ENCODE measurements at places on chromosomes 6 and 20.

GRCh38 chr20:58677079-58677604 lies 15.5 kb upstream of the NPEPL1 start:
- DNase-seq = no peak

DNA sequence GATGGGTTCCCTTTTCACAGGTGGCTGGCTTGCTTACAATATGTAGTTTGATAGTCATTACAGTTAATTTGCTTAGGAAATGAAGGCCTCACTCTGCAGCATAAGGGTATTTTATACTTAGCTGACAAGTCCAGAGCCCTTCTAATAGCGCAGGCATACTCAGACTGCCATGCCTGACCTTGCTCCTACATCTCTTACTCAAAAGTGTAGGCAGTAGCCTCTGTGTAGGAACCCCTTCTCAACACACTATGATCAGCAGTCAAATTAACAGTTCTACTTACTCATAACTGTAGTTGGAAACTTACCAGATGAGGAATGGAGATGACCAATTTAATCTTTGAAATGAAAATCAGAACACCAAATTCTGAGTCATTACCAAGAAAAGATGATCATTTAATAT lies 373.5 kb downstream of the TBC1D32 start:
- no peak for DNase-seq

DNA sequence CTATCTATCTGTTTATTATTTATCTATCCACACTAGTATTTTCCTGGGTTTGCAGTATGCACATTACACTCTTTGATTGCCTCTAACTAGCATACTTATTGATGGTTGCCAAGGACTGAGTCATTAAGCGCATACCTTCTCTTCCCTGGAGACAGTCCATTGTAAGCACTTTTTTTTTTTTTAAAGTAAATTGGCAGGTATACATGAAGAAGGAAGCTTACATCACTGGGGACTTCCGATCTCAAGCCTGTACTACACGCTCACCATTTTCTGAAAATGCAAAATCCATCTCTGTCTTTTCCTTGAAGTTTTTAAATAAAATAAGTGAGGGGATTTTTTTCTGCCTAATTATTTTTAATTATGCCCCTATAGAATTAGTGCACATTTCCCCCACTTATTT lies 63.5 kb downstream of the HMGN3 start:
- no peak for DNase-seq

- no peak for DNase-seq
Observed at GRCh38 chr6:142783499-142783898, 161.5 kb downstream of the HIVEP2 start.

- DNase-seq = no peak
Observed at GRCh38 chr6:170038251-170038650, 252.6 kb downstream of the DLL1 start.

DNA sequence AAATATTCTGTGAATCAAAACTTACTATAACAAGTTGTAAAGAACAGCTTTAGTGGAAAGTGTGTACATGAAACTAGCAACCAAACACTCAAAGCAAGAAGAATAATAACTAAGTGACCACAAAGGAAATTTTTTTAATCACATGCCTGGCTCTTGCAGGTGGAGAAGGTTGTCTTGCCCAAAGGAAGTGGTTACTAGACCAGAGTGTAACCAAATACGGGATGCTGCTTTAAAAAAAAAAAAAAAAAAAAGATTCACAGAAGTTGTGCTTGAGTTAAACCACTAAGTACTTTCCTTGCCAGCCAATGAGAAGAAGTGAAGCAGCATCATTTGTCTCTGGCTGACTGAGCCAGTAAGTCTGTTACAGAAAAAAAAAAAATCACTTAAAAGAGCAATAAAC lies 19.1 kb upstream of the HLA-DQB1 start:
- no peak for DNase-seq

DNA sequence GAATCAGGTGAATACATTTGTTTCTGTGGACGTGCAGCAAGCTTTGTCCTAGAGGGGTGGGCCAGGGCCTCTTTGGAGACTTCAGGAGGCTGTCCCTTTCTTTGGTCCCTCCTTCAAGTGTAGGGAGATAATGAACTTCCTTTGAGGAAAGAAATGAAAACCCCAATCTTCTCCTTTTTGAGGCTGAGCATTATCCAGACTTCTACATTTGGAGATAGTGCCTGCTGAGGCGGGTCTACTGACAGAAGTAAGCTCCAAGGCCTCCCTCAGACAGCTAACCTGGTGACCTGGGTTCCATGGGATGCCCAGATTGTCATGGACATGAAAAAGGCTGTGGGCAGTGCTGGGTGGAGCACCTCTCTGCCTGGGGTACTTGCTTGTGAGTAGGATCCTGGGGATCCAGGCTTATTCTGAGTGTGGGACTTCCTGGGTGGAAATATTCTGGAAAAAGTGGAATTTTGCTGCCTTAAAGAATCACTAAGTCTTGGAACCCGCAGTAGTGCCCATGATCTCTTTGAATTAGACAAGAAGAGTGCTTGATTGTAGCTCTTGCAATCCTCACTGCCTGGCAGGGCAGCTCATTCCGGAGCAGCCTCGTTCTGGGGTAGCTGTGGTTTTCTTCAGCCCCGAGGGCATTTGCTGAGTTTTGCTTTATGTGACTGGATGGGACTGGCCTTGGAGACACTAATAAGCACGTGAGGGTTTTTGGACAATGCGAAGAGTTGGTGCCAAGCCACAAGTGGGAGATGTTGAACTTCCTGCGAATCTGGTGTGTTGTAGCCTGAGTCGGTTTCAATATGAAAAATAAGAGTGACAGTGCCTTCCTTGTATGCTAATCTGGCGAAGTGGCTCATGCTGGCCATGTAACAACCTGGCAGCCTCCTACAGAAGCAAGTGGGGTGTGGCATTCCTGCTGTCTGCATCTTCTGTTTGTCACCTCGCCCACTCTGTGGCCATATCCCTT lies 28.1 kb downstream of the SNRNP48 start:
- DNase-seq = no peak

DNA sequence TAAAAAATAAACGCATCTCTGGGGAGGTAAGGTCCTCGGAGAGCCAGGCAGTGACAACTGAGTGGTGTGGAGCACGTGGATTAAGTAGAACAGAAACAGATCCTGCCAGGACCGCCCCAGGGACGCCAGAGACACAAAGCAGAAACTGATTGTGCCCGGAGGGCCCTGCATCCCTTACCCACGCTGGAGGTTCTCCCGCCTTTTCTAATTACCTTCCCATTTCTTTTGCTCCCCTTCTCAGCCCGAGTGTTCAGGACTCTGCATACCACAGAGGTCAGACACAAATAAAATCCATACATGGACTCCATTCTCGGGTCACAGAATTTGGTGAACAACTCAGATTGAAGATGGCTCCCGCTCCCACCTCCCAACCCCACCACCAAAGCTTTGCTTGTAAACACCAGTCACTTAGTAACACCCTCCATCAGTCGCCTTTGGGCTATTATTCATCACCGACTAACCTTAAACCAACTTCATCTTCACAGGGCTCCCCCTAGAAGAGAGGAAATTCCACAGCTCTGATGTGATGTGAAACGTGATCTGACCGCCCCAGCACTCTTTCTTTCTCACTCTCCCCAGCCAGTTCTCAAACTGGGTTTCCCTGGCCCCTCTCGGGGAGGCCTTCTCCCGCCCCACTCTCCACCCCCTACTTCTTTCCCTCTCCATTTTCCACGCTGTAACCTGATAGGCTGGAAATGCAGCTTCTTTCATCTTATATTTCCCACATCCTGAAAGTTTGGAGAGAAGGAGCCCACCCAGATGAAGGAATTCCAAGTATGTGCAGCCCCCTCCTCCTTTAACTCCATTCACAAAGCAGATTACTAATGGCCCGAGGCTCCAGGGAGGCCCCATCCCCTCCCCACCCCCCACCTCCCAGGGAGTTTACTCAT lies 32.5 kb upstream of the PIM1 start:
- peak; percentile 12 for DNase-seq

- no peak for DNase-seq
Observed at GRCh38 chr6:142881761-142882160, 63.2 kb downstream of the HIVEP2 start.

DNA sequence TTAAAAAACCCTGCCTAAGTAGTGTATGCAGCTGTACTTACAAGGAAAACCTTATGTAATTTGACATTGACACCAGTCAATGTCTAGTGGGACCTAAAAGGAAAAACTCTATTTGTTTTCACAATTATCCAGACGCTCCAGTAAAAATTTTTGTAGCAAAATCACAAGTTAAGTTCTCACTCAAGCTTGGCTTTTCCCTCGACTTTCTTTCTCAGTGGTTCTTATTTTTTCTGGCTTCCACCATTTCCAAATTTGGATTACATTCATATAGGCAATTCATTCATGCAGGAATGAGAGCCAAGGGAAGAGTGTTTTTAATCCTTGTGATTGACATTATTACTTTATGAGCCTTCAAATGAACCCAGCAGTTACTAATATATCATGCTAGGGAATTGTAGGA lies 66.0 kb upstream of the ADGRG6 start:
- DNase-seq = no peak

- DNase-seq = no peak
Observed at GRCh38 chr6:33758815-33759216, 12.1 kb upstream of the IP6K3 start.

- no peak for DNase-seq
Observed at GRCh38 chr6:56403745-56404144, 156.4 kb upstream of the COL21A1 start.

GRCh38 chr6:13946506-13946905 lies 21.8 kb downstream of the RNF182 start:
- no peak for DNase-seq

DNA sequence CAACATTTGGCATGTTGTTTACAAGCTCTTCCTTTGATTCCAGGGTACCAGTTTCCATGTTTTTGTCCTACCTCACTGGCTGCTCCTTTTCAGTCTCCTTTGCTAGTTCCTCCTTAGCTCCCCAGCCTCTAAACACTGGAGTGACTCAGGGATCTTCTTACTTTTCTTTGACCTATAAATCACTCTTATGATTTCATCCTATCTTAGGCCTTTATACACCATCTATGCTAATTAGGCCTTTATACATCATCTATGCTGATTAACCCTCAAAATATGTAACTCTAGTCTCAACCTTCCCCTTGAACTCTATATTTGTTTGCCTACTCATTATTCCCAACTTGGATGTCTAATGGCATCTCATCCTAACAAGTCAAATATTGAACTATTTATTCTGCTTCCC lies 9.5 kb downstream of the TMEM30A start:
- no peak for DNase-seq

DNA sequence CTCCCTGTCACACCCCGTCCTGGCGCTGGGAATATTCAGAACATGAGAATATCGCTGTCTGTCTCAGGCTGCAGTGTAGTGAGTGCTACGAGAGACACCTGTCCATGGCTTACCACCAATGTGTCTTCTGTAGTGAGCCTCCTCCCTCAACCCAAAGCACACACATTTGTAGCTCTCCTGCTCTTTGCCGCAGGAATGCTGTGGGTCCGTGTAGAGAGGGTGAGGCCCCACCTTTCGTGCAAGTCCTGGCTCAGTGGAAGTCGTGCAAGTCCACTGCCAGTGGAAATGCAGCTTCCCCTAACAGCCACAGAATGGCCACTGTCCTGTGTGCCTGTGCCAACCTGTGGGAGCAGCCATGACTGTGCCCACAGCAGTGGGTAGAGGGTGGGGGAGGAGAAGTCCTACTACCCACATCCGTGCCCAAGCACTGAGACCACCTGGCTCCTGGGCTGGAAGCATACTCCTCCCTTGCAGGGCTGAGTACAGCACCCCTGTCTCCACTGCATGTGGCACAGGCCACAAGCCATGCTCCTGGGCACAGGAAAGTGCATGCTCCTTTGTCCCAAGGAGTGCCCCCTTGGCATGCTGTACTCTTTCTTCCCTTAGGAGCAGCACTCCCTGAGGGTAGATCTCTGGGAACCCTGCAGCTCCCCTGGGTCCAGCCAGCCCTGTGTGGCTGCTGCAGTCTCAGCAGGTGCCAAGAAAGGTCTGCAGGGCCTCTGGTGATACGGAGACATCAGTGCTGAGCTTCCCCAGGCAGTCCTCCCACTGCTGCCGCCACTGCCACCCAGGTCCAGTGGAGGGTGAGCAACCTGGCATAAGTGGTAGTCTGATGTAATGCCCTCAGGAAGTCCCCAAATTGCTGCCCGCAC lies 28.0 kb downstream of the IGF2R start:
- DNase-seq = no peak

GRCh38 chr6:2918936-2919335 lies 15.8 kb upstream of the SERPINB9 start:
- DNase-seq = no peak

DNA sequence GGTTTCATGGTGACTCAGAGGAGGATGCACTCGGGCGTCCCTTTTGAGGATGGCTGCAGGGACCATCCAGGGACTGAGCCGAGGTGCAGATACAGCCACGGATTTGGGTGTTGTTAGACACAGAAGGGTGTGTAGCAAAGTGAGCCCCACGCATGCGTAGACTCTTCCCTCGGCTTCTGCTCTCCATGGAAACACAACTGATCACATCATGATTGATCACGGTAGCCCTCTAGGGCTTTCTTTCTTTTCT lies 606 bp upstream of the ULBP1 start:
- peak; percentile 37 for DNase-seq

DNA sequence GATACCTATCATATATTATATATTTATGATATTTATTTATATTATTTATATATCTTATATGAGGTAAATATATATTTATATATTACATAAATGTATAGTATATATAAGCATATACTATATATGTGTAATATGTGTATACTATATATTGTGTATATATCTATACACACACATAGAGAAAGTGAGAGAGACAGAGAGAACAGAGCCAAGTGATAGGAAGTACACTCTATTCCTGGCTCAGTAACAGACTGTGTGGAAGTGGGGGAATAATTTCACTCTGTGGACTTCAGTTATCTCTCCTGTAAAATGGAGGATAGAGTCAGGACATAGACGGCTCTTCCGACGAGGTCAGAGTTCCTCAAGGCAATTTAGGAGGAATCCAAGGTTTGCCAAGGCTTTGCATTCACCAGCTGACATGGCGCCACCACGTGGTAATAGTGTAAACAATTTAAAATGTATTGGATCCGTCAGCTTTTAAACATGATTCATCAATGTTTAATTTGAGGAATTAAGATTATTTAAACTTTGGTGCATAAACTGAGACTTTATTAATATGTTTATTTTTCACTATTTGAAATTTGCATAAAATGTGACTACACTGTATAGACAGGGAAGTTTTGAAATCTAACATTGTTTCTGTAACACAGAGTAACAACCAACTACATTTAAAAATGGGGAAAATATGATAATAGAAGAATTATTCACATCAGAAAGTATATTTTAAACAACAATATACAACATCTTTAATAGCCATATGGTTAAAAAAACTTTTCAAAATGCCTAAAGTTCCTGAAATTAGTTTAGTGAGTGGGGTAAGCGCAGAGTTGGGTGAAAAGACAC lies 75.4 kb upstream of the TMEM244 start:
- DNase-seq = peak; percentile 27

DNA sequence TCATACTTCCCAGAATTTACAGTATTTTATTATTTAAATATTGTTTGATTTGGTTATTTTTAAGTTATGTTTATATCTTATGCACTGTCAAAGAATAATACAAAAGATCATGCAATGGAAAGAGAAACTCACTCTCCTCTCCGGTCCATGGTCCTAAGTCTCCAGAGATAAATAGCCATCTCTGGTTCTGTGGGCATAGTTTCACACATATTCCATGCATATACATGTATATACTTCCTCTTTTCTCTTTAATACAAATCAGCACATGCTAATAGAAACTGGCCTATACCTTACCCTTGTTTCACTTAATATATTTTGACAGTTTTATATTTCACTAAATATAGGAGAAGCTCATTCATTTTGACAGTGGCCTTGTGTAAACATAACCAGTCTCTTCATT lies 901.7 kb upstream of the CITED2 start:
- DNase-seq = no peak
